Smooth muscle cell of the umbilical artery (primary cell): ENCODE measurements at places on chromosomes 11 and 22. TPM values are rescaled to one million over a fixed set of nuclear protein-coding genes. Genes with fewer than 3 reads are reported as not detected.

Gene GGT1
- total RNA-seq: 5.4 and 6.5 TPM in 2 replicates

Gene OR51E2
- total RNA-seq: 0.59 and 1.8 TPM in 2 replicates

Gene NNMT
- 315 and 919 TPM in 2 replicates for total RNA-seq

Gene MS4A14
- total RNA-seq: not detected in 2 replicates

Gene MYEOV
- total RNA-seq: 2.9 TPM in 1 of 2 replicates, not detected in the other

Gene MPZL3
- 0.89 and 1.1 TPM in 2 replicates for total RNA-seq

Gene SLC1A2
- total RNA-seq: 0.30 and 0.32 TPM in 2 replicates
